ENCODE measurements at places on chromosomes 7 and 10.
A peak's percentile ranks its signal among the peaks of the same experiment; 100 is the strongest.

DNA sequence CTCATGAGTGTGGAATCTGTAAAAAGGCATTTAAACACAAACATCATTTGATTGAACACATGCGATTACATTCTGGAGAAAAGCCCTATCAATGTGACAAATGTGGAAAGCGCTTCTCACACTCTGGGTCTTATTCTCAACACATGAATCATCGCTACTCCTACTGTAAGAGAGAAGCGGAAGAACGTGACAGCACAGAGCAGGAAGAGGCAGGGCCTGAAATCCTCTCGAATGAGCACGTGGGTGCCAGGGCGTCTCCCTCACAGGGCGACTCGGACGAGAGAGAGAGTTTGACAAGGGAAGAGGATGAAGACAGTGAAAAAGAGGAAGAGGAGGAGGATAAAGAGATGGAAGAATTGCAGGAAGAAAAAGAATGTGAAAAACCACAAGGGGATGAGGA is 207.7 kb downstream of the ZEB1 start:
- no peak for DNase-seq

- DNase-seq, result no peak
Measured at GRCh38 chr7:28390426-28390825, 21.9 kb upstream of the CREB5 start.

DNA sequence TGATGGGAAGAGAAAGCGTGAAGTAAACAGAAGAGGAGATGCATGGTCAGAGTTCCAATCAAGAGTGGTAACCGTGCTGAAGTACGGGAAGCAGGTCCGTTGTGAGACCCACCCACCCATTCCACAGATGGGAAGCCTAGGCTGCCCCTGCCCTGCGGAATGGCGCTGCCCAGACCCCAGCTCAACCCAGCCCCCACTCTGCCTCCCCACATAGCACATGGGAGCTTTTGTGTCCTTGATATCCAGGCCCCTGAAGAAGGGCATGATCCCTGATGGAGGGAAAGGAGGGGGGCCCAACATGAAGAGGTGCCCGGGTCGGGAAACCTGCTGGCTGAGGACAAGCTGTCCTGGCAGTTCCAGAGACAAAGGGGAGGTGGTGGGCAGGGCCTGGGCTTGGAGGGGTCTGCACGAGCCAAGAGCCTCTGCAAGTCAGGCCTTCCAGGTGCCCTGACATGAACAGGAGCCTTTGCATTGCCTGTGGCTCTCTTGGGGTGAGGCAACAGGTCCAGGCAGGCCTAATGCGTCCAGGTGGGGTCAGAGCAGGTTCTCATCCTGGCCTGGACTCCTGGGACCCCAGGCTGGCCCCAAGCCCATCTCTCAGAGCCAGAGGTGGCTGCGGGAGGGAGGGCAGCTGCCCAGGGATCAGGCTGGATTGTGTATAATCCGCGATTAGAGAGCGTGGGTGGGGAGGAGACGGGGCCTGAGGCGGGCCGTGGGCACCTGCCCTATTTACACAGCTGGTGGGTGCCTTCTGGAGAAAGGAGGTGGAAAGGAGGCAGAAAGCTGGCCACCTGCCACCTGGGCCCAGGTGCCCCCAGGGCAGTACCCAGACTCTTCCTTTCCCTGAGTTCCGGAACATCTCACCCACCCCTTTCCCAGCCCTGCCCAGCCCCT is 23.5 kb downstream of the YKT6 start:
- no peak for DNase-seq

GRCh38 chr10:48655411-48656240 is 29.0 kb upstream of the WDFY4 start:
- no peak for DNase-seq

GRCh38 chr7:152597507-152597906 is 78.4 kb downstream of the XRCC2 start:
- DNase-seq, result no peak

DNA sequence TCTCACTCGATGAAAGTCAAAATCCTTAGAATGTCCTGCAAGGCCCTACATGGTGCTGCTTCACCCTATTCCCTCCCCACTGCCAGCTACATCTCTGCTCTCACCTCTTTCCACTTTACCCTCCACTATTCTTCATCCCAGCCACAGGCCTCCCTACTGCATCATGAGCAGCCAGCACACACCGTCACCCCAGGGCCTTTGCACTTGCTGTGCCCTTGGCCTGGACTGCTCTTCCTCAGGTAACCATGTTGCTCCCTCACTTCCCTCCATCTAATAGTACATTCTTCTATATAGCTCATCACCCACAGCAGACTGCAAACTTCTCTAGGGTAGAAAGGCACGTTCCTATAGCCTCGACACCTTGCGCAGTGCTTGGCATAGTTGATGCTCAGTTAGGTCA is 167.7 kb downstream of the SH3PXD2A start:
- no peak for DNase-seq

- DNase-seq, result no peak
Measured at GRCh38 chr10:105757302-105757701, 1116.2 kb downstream of the SORCS3 start.

DNA sequence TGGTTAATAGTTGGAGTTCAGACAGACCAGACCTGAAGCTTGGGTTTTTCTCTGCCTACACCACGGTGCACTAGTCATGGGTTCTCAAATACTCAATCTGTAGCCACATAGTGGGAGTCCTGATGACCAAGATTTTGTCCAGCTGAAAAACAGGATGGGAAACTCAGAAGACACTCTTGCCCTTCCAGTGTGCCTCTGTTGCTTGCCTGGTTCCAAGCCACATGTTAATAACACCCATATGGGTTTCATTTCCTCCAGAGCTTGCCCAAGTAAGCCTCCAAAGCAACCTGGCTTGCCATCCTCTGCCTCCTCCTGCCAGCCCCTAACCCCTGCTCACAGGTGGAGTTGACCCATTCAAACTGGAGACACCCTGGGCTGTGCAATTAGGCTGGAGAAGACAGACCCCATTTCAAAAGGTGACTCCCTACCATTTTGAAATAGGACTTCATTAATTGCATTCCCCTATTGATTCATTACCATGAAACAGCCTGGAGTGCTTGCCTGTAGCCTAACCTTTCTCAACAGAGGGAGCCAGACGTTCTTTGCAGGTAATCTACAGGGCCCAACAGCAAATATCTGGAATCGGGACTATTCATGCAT is 108.0 kb upstream of the HABP2 start:
- DNase-seq, result no peak

- DNase-seq, result no peak
Measured at GRCh38 chr7:40546616-40547501, 412.1 kb downstream of the SUGCT start.

- no peak for DNase-seq
Measured at GRCh38 chr7:803243-803635, 29.0 kb upstream of the SUN1 start.

DNA sequence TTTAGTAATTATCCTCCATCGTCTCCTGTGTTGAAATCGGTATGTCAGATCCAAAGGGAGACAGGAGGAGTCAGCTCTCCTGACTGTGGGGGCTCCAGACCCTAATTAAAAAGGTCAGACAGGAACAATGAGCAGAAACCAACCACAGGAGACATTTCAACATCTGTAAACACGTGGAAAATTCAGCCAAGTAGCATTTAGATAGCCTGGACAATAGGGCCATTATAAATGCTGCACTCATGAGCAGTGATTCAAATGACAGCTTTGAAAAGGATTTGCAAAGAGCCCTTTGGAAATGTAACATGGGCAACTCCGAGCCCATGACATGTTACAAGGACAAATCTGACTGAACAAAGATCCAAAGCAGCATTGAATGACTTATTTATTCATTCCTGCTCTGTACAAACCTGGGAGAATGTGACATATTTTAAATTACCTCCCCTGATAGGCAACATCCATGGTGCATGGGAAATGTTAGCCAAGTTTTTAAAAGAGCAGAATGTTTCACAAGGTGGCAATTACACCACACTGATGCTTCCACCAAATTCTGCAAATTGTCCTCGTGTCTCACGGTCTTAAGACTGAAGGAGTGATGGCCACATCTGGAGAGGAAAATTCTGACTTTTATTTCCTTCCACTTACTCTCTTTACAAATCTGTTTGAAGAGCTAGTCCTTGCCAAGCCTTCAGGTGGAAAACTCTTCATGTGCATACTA is 113.3 kb upstream of the KMT2E start:
- no peak for DNase-seq

GRCh38 chr10:110625356-110625894 is 18.7 kb upstream of the RBM20 start:
- no peak for DNase-seq

GRCh38 chr7:94289071-94289470 is 105.6 kb upstream of the COL1A2 start:
- no peak for DNase-seq

- DNase-seq, result peak; percentile 26
Measured at GRCh38 chr10:125868372-125868975, 12.6 kb downstream of the DHX32 start.

DNA sequence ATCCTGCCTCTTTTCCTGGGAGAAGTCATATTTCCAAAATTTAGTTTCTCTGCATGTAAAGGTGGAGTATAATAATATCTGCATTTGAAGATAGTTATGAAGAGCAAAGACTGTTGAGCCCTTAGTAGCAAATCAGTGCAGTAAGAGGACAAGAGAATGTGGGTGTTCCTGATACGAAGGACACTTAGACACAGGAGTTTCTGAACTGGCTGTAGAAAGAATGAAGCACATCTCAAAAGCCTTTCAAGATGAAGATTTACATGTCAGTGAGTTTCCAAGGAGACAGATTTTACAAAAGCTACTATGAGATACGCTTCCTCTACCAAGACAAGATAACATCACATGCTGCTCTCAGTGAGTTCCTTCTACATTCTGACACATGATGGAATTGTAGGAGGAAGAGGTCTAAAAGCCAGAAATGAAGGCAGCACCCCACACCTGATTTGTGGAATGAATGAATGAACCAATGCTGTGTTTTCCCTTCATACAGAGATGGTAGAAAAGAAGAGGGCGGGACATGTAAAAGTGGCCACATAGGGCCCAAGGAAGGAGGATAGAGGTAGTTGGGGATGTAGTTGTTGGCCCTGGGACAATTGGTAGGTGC is 173.6 kb upstream of the PDE1C start:
- DNase-seq, result no peak

DNA sequence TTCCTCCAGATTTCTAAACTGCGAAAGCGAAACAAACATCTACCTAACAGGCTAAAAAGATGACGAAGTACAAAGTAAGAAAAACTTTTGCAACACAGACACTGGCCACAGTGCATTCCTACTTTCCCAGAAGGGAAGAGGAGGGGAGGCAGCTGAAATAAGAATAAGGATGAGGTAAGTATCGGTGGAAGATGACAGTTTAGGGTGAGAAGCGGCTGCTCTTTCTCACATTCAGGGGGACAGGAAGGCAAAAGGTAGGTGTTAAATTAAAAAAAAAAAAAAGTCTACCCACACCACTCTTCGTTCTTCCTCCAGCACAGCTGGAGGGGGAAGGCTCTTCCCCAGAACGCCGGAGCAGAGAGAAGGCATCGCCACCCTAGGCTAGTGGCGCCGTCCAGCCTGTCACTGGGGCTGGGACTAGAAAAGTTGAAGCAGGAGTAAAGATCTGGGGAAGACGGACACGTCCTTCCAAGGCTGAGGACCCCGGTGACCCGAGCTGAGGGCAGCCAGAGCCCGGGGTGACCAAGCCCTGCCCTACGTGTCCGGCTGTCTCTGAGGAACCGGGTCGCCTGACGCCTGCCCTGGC is 846 bp downstream of the DNAJC1 start:
- peak; percentile 35 for DNase-seq

DNA sequence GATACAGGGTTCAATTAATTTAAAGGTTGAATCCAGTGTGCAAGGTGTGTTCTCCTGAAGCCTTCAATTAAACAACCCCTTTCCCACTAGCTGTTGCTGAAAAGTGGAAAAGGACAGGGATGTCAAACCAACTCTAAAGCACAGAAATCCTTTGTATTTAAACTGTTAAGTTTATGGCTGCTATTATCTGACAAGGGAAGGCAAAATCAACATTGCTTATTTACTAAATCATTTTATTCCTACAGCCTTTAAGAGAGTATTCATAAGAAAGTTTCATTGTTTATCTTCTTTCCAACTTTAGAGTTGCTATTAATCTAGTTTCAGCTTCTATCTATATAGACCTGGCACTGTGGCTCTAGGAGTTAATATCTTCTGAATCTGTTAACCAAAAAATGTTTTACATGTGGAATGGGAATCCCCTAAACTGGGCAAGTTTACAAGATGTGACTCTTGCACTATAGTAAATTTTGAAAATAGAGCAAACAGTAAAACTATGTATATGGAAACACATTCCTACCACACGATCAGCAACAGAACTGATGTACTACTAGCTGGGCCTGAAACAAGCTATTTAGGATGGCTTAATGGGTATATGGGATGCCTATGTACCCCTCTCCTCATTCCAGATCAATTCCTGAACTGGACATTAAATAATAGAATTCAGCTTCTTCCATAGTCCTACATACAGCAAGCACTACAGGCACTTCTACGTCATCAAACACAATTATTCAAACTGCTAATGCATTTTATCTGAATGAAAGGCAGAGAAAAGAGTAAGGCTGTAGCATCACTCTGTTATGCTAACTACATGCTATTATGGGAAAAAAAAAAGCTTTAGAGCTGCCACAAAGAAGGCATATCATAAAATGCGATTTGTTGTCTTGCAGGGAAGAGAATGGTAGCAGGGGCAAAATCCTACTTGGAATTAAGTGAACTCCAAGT is 52.8 kb downstream of the CDK6 start:
- DNase-seq, result no peak

DNA sequence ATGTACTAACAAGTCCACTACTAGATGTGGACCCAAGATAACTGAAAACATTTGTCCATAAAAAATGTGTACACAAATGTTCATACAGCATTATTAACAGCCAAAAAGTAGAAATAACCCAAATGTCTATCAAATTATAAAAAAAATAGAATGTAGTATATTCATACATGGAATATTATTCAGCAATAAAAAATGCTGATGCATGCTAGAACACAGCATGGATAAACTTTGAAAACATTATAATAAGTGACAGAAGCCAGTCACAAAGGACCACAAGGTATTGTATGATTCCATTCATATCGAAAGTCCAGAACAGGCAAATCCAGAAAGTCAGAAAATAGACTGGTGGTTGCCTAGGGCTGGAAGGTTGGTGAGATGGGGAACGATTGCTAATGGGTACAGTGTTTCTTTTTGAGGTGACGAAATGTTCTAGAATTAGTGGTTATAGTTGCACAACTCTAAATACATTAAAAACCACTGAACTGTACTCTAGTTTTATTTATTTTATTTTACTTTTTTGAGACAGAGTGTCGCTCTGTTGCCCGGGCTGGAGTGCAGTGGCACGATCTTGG is 43.3 kb upstream of the ANLN start:
- peak; percentile 29 for DNase-seq

DNA sequence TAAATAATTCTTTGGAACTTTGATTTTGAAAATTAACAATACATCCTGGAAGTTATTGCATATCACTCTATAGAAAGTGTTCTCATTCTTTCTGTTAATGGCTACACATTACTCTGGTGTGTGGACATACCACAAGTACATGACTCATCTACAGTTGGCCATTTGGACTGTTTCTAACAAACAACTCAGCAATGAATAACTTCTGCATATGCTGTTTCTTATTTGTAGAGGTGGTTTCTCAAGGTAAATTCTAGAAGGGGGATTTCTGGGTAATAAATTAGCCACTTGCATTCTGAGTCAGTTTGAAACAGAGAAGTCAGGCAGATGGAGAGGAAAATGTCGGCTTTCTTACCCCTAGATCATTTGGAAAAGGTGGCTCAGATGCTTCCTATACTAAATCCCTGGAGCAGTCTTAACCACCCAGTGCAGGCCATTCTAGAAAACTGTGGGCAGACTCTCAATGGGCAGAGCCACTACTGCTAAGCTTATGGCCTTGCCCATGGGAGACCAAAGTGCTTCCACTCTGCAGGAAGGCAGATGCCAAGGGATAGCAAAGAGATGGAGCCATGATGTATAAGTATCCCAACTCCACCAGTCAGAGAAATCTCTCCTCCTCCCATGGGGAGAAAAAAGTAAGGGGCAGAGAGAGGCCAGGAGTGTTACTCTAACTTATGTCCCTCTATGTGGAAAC is 194.0 kb upstream of the PLPP4 start:
- no peak for DNase-seq
